ENCODE measurements at places on chromosomes 2 and 18.

DNA sequence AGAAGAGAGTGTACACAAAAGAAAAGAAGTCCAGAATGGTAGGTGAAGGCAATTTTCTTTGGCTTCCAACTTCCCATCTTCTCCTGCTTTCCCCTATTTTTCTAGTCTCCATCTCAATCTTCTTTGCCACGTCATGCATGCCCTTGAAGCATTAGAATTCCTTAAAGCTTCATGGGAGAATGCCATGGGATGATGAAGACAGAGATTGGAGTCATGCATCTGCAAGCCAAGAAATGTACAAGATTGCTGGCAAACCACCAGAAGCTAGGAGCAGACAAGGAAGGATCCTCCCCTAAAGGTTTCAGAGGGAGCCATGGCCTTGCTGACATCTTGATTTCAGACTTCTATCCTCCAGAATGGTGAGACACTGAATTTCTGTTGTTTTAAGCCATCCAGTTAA is 305.9 kb downstream of the HRH4 start:
- no peak for DNase-seq

DNA sequence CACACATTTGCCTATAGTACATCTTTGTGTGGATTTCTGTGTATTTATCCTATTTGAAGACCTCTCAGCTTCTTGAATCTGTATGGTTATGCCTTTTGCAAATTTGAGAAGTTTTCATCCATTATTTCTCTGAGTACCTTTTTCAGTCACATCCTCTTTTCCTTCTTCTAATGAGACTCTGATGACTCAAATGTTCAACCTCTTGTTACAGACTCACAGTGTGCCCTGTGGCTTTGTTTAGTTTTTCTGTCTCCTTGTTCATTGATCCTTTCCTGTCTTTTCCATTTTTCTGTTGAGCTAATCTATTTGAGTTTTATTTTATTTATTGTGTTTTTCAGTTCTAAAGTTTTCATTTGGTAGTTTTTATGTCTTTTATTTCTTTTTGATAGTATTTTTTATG is 87.0 kb upstream of the LRP1B start:
- no peak for DNase-seq

DNA sequence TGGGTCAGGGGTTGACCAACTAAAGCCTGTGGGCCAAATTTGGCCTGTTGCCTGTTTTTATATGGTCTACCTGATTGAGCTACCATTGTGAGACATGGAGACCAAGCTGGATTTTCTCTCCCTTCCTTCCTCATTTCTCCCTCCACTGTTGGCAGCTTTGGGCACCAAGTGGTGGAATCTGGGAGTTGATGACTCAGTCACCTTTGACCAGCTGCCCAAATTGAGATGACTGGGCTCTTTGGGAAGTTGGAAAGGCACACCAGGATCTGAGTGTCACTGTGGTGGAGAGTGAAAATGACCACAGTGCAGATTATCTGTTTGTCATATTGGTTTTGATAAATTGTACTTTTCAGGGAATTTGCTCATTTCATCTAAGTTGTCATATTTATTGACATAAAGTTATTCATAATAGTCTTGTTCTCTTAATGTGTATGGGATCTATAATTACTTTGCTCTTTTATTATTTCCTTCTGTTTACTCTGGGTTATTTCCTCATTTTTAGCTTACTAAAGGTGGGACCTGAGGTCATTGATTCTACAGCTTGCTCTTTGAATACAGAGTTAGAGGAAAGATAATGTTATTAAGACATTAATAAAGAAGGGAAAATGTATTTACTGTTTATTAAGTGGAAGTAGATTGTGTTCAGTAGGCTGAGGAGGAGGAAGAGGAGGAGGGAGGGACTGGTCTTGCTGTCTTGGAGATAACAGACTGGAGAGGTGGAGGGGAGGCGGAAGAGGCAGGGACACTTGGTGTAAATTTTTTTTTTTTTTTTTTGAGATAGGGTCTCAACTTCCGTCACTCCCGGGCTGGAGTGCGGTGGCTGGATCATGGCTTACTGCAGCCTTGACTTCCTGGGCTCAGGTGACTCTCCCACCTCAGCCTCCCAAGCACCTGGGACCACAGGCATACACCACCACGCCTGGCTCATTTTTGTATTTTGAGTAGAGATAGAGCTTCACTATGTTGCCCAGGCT is 31.8 kb downstream of the AGFG1 start:
- no peak for DNase-seq

GRCh38 chr18:13218368-13218991 is at the start of gene LDLRAD4:
LDLRAD4 (plus strand) TSS chr18:13218760.
- peak; percentile 36 for DNase-seq

DNA sequence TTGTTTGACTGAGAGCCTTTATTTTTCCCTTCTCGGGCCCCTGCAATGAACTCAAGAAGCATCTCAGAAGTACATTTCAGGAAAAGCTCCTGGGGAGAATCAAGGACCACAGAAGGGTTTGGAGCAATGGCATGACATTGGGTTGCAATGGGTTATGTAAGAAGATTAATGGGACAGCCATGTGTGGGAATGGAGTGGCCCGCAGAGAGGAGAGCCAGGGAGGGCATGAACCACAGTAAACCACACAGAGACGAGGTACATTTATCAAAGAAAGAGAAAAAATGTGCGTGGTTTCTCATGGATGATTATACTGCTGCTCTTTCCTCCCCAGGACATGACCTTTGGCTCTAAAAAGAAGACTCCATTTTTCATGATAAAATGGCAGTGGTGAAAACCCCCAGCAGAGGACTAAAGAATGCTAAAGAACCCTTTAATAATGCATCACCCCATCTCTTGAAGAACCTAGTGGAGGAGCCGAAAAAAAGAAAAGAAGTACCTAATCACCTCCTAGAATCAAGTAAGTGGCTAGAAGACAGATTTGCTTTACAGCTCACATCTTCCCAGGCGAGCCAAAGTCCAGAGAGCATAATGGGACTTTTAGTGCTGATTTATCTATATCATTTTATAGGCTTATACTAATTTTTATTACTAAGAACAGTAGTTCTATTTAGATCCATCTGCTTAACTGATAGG is 1.7 kb downstream of the CFAP221 start:
- DNase-seq, result no peak

- DNase-seq, result no peak
These were observed 38.8 kb downstream of the NRP2 start for GRCh38 chr2:205721057-205721449.

- DNase-seq, result no peak
These were observed 860.4 kb upstream of the CRIM1 start for GRCh38 chr2:35495182-35495581.

- DNase-seq, result no peak
These were observed 555.9 kb upstream of the HS6ST1 start for GRCh38 chr2:128874608-128875007.

- DNase-seq, result no peak
These were observed 43.7 kb downstream of the MYO7B start for GRCh38 chr2:127579231-127579630.

DNA sequence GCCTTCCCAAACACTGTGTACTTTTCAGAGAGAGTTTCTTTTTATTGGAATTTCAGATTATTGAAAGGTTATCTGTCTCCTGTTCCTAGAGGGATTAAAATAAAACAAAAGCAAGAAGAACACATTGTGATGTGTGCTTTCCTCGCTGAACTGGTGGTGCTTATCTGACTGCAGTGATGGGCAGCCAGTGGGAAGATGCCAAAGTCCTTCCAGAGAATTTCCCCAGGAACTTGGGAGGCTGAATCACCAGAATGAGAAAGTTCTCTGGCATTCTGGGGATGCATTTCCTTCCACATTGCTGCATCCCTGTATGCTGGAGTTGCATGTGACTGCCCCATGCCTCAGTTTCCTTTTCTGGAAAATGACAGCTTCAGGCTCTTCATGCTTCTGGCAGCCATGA is 53.9 kb upstream of the SEC11C start:
- no peak for DNase-seq

- no peak for DNase-seq
These were observed 122.2 kb downstream of the ATP9B start for GRCh38 chr18:79191418-79191817.

- DNase-seq, result no peak
These were observed 19.5 kb downstream of the MALL start for GRCh38 chr2:110095994-110096633.

DNA sequence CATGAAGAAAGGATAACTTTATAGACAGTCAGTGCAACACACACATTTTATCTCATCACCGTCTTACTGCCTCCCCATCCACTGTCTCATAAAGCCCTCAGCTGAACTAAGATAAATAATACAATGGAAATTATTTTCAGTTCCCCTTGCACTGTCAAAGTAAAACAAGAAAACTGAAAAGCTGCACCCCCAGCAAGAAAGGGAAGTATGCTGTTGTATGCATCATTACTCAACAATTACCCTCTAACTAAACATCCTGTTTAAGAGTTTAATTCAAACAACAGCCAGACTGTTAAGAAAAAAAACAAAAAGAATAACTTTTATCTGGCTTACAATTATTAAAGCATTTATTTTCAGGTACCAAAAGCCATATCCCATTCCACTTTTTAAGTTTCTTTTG is 25.0 kb downstream of the MPPE1 start:
- no peak for DNase-seq

DNA sequence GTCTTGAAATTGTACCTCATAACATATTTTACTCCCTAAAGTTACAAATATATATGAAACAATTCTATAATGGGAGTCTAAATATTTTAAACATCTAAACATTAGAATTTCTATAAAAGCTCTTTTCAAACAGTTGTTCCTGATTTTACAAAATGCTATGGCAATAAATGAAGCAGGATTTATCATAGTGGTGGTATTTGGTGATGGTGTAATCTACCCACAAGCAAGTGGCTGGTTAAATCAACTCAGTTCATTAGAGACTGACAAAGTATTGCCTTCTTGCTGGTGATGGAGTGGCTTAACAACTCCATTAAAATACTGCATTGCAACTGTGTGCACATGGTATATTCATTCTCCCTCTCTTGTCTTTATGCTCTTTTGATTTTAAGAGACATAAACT is 138.9 kb downstream of the PMAIP1 start:
- DNase-seq, result no peak

GRCh38 chr18:75114231-75114764 is 94.6 kb downstream of the PTGR3 start:
- no peak for DNase-seq

DNA sequence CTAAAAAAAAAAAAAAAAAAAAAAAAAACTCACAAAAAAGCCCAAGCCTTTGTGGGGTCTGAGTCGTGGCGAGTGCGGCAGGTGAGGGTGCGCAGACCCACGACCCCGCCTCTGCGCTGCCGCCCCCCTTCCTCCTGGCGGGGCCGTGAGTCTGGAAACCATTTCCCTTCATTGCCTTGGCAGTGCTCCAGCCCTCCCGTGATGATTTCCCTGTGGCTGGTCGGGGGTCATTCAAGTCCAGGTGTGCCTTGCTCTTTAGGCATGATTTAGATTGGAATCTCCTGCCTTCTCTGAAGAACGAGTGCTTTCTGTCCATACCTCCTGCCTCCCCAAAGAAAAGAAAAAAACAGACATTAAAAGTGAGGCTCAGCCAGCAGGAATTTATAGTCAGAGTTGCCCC is 161.8 kb downstream of the FAM210A start:
- no peak for DNase-seq

DNA sequence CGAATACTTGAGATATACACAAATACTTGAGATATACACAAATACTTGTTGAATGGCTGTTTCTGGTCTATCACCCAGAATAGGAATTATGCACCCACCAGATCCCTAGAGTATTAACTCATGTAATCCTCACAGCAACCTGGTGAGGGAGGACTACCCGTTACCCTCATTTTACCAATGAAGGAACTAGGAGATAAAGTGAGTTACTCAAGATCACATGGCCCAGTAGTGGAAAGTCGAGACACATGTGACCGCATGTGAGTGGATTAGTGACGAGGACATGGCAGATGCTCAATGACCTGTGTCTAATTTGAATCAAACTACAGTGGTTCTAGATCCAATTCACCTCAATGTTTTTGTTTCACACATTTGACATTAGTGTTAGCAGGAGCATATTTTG is 2.4 kb downstream of the MOGAT1 start:
- no peak for DNase-seq

DNA sequence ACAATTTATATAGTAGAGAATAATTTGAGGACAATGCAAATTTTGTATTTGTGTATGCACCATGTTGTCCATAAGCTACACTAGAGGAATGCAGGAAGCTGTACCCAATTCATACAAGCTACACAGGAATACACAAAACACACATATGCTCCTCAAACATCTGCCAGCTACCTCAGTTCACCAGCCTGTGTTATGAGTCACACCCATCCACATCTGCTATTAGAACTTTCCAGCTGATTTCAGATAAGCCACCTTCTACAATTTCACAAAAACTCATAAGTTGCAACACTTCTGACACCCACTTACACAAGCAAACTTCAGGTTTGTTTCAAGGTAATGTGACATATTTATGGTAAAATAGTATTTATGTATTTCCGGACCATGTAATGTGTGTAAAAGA is 438.9 kb downstream of the SATB2 start:
- DNase-seq, result no peak

GRCh38 chr2:136787970-136788369 is 22.6 kb downstream of the THSD7B start:
- DNase-seq, result no peak

GRCh38 chr2:74420006-74420405 is 1.4 kb downstream of the C2orf81 start:
- no peak for DNase-seq

DNA sequence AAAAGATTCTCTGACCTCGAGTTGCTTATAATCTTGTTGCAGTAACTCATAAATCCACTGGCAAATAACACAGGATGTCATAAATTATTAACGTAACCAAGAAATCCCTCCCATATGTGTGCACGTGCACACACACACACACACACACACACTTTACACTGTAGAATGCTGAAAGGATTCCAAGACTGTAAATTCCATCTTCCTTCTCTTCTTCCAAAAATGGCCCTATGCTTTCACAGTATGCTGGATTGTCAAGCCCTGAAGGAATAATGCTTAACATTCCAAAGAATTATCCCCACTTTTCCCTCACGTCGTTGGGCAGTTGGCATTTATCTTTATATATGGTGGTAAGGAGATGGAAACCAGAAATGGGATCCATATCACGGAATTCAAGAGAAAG is 117.5 kb upstream of the CRIM1 start:
- no peak for DNase-seq

- DNase-seq, result peak; percentile 69
These were observed at the start of gene BARD1 for GRCh38 chr2:214808981-214809750. BARD1 (minus strand) TSS chr2:214809683; CDS start chr2:214809569, 114 bp downstream.

- no peak for DNase-seq
These were observed 73.6 kb downstream of the RND3 start for GRCh38 chr2:150413910-150414309.

DNA sequence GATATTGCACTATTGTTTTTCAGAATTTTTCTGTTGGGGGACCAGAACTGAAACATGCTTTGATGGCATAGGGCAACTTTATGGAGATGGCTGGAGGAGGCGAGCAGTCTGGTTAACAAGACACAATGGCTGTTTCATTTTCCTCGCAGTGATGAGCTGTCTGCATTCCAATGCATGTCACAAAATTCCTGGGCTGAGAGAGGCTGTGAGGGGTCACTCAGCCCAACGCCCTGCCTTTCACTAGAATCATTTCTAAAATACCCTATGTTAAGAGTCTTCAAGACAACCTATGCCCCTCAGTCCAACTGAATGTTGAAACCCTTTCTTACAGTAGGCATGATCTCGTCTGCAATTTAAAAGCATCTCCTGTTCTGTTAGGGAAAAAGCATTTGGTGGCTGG is 1090.0 kb downstream of the BCL11A start:
- no peak for DNase-seq

- DNase-seq, result no peak
These were observed 1.1 kb upstream of the B3GNT2 start for GRCh38 chr2:62194558-62195420.

GRCh38 chr2:160666154-160667060 is 172.8 kb upstream of the RBMS1 start:
- no peak for DNase-seq

Measured in activated CD4-positive, alpha-beta T cell treated with anti-CD3 and anti-CD28 coated beads, Interleukin-2, amount 10 ng/mL, durations not matched to agents 7 days and 5 days (primary cell).